ENCODE measurements at places on chromosomes 7 and 10. TPM values are rescaled to one million over a fixed set of nuclear protein-coding genes. Genes with fewer than 3 reads are reported as not detected.

PNLIPRP2 gene
- total RNA-seq = not detected

DNA sequence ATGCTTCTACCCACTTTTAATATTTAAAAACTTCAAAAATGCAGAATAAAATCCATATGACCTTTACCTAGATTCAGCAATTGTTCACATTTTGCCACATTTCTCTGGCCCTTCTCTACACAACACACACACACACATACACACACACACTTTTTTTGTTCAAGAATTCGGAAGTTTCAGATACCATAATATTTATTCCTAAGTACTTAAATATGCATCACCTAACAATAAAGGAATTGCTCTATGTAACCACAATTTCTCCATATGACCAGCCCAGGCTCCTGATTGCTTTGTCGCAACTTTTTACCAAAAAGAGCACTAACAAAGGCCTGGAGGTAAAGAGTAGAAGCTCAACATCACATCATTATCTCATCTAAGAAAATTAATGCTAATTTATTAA is 106.6 kb downstream of the FAS start:
- DNase-seq = no peak

- DNase-seq = no peak
Measured at GRCh38 chr10:1558906-1559305, 178.4 kb downstream of the ADARB2 start.

GRCh38 chr7:50190776-50191175 is 97.7 kb upstream of the ZPBP start:
- no peak for DNase-seq

DNA sequence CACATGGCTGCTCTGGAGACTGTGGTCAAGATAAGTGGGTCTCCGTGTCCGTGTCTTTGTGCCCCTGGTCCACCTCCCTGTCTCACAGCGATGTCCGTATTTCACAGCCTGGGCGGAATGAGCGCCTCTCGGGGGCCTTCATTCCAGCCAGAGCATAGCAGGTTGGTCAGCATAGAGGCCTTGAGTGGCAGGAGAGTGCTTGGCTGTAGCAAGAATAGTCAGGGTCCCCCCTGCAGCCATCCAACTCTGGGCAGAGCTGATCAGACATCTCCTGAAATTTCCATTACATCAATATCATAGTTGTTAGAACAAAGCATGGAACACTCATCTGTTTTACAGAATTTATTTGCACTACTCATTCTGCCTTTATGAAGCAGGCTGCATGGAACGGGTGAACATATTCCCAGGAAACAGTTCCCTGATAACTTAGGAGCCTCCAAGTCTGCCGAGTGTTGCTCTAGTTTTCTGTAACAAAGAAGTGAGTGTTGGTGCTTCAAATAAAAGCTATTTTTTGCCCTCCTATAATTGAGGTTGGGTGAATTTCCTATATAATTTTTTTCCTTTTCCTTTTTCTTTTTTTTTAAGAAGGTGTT is 255.3 kb downstream of the INHBA start:
- DNase-seq = no peak

NOD1 gene
- total RNA-seq = 18.5 TPM

TBX20 gene
- total RNA-seq = 0.13 TPM

GRCh38 chr10:90959826-90960225 is 38.9 kb upstream of the ANKRD1 start:
- no peak for DNase-seq

KAZALD1 gene
- total RNA-seq = 0.39 TPM

CLIP2 gene
- total RNA-seq = 28.8 TPM

DNA sequence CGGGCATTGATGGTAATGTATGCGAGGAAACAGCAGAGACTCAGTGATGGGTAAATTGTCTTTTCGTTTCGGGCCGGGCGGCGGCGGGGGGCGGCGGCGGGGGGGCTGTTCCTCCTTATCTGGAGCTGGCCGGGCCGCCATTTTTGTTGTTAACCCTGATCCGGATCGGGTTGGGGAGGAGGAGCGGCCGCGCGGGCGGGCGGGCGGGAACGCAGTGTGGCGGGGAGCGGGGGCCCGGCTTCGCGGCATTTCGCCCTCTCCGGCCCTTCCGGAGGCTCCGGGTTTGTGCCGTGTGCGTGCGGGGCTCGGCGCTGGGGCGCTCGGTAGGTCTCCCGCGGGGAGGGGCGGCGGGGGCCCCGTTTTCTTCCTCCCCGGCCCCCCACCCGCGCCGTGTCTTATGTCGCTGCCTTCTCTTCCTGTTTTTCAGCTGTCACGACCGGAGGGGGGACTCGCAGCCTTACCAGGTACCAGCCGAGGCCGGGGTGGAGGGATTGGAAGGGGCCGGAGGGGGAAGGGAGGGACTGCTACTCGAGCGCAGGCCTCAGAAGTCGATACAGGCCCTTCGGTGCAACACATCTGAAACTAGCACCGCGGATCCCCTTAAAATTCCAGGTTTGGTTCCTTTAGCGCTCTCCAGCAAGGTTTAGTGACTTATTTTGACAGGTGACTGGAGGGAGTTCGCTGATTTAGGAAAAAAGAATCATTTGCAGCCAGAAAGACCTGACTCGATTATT is 820 bp downstream of the WAC start:
- DNase-seq = peak; percentile 16

- DNase-seq = peak; percentile 98
Measured at GRCh38 chr7:42931834-42932651, at the start of the genes MRPL32 and PSMA2. MRPL32 (plus strand) TSS chr7:42932376; CDS start chr7:42932387, 11 bp downstream. PSMA2 (minus strand) TSS chr7:42932174; CDS start chr7:42932158, 16 bp downstream.

DNA sequence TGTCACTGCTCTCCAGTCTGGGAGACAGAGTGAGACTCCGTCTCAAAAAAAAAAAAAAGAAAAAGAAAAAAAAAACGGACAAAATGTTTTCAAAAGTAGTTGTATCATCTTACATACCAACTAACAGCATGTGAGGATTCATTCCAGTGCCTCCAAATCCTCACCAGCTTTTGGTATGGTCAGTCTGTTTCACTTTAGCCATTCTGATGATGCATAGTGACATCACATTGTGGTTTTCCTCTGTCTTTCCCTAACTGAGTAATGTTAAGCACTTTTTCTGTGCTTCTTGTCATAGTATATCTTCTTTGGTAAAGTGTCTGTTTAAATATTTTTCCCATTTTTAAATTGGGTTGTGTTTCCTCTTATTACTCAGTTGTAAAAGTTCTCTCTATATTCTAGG is 251.4 kb upstream of the CTBP2 start:
- DNase-seq = no peak

DNA sequence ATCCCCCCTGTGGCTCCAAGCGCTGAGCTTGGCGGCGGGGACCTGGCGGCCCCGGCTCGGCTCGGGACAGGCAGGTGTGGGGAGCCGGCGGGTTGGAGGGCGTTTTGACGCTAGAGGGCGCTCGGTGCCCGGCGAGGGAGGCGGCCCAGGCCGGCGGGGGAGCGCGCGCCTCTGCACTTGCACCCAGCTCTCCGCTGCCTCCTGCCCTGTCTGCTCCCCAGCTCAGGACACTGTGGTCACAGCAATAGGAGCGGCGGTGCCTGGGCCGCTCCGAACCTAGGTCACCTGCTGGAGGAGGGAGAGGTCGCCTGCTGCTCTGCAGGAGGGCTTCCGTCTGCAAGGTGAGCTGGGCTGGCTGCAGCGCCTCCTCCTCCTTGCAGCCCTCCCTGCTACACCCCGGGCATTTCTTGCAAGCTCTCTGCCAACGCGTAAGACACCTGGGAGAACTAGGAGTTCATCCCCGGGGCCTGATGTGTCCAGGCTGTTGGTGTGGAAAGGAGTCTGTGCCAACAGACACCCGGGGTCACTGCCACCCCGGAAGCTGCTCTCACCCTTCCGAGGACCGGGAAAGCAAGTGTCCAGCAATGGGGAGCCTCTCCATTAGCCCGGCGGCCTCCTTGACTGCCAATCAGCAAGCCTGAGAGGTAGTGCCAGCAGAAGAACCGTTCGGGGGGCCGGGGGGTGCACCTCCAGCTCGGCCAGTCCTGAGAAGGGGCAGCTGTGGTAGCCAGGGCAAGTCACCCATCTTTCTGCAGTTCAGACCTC is 620.4 kb downstream of the GALNT17 start:
- peak; percentile 21 for DNase-seq

MRLN gene
- total RNA-seq = not detected

- peak; percentile 39 for DNase-seq
Measured at GRCh38 chr7:143416565-143417149, 8.0 kb upstream of the EPHA1 start.

ADRB1 gene
- 7.2 TPM for total RNA-seq

DNA sequence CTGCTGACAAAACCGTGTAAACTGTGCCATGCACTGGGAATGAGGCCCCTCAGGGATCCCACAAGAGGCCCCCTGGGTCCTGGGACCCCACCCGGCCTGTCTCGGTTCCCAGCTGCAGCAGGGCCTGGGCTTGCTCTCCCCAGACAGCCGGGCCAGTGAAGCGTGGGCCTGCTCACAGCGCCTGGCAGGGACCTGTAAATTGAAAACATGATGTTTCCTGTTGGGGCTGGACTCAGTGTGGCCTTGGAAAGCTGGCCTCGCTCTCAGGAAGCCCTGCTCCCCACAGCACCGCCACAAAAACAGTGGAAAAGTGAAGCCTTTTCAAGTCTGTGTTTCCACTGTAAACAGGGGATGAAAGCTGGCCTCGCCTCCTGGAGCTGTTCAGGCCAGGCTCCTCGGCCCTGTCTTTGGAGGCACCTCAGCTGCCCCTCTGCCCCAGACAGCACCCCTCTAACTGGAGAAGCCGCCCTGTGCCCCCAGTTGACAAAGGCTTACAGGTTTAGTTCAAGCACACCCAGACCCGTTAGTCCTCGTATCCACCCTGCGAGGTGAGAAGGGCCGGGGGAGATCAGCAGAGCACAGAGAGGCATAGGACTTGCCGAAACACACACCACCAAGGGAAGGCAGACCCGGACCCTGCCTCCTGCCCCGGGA is 108.3 kb downstream of the ZMIZ1 start:
- DNase-seq = peak; percentile 97

GRCh38 chr7:128963327-128963757 is 25.6 kb downstream of the IRF5 start:
- peak; percentile 32 for DNase-seq

PIK3CG gene
- 4.4 TPM for total RNA-seq

STEAP4 gene
- not detected for total RNA-seq

DNA sequence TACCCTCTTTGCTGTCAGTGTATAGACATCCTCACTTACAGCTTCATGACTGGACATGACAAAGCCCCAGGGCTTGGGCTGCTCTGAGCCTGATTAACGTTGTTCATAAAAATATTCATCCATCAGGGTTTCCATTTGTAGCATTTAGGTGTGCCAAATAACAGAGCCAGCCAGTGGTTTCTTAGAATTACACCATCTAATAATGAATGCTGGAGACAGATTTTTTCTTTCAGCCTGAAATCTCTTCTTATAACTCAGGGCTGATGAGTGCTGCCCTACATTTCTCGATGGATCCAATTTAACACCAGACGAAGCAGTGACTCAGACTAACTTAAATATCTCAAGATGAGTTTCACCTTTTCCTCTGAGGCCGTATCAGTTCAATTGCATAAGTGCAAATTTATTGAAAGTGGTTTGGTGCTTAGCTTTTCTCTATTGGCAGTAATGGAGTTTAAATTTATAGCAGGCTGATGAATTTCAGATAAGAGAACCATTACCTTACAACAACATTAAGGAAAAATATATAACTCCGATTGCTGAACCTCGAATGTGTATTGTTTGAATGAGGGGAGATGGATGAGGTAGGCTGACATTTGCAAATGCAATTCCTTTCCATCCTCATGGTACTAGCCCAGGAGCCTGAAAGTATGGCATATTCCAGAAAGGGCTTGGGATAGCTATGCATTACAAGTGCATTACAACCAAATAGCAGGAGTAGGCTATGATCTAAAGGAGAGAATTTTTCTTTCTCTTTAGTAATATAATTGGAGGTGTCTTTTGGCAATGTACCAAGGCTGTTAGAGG is 900.6 kb downstream of the KCNMA1 start:
- no peak for DNase-seq

DNA sequence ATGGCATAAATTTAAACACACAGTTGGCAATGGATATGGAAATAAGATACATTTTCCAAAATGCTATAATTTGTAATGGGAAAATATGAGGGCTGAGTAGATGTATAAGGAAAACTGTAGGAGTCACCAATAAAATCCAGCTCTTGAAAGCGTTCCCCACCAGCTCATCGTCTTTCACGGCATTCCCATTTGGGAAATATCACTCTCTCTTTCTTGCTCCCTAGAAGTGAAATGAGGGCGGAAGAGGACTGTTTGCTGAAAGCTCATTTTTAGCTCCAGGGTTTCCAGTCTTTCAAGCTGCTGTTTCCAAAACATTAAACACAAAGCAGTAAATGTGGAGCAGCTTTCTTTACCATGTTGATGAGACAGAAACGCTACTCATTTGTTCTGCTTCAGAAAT is 104.6 kb upstream of the SFMBT2 start:
- DNase-seq = no peak

DNA sequence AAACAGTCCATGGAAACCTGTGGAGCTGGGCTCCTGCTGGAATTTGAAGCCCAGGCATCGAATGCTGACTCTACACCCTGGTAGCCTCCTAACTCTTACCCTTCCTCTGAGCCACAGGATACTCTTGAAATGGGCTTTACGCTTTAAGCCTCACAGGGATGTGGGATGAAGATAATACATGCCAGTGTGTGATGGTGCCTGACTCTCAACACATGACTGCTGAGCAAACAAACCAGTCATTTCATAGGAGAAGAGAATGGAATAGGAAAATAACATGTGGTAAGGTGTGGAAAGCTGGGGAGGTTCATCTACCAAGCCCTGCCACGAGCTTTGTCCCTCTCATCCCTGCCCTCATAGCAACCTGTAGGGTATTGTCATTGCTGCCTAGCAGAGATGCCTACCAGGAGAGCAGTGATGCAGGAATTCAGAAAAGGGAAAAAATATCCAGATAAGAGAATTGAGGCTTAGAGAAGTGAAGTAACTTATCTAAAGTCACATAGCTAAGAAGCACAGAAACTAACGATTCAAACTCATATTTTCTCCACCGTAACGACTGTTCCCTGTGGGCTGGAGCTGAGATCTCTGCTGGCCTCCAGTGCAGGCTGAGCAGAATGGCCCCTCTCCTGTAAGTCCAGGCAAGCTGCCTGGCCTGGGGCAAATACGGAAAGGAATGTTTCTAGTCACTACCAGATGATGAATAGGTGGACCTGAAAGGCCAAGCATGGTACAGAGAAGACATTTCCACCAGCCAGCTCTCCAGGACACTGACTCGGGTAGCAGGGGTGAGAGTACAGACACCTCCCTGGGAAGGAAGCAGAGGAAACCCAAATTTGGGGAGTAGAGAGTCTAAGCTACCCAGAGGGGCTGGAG is 90.2 kb upstream of the DUSP5 start:
- no peak for DNase-seq
